Activated CD8-positive, alpha-beta memory T cell treated with anti-CD3 and anti-CD28 coated beads for 48 hours (primary cell): ENCODE measurements at places on chromosomes 11 and 22.

DNA sequence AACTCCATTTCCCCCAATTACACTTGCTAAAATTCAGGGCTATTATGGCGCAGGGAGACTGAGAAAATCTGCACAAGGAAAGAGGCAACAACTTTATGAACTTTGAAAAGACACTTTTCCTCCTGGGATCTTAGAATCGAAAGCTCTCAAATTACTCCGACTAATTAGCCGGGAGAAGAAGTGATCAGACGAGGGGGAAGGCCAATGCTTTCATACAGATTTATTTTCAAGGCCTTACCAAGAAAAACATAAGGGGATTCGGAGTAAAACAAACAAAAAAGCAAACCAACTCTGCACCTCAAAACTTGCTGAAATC, 1.6 kb downstream of the PAX6 start:
- DNase-seq, result no peak

DNA sequence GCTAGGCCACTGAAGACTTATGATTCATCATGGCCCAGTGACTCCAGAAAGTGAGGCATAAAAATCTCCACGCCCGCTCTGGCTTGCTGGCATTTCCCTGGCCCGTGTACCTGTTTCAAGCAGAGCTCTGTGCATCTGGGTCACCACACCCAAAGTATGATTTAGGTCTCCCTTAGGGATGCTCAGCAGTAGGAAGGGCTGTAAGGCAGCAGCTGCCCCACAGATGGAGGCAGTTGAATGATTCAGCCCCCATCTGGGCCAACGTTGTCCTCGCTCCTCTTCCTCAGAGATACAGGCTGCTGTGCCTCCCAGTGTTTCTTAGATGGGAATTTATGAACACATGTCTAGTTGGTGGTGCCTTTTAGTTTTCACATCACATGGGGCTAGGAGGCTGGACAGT, 21.6 kb downstream of the GPR83 start:
- DNase-seq, result no peak

DNA sequence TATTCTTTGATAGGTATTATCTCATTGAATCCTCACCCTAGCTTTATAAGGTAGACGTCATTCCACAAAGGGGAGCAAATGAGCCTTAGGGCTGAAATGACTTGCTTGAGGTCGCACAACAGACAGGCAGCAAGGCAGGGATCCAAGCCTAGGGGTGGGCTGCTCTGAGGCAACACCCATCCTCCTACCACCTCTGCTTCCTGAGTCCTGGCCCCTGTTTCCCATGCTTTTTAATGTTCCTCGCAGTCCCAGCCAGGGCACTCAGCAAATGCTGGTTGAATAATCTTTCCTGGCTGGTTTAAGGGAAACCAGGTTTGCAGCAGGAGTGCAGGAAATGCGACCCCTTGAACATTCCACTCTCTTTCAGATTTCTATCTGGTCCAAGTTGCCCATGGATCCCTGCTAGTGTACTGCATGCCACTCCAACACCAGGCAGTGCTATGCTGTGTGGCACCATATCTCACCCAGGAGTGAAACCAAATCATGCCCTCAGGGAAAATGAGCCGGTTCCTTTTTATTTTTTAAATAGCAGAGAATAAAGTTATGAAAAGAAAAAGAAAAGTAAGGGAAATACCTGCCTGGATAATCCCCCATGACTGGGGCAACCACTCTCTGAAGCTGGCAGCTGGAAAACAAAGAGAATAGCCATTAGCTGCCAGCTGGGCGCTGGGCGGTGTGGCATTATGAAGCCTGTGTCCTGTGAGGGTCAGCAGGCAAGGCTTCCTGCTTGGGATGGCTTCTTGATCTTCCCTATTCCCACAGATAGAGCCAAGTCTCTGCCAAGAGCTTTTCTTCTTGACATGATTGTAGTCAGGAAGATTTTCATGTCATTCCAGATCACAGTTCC, 21.8 kb downstream of the MICAL2 start:
- DNase-seq, result no peak

GRCh38 chr22:30159561-30160353, 79.5 kb downstream of the HORMAD2 start:
- no peak for DNase-seq

DNA sequence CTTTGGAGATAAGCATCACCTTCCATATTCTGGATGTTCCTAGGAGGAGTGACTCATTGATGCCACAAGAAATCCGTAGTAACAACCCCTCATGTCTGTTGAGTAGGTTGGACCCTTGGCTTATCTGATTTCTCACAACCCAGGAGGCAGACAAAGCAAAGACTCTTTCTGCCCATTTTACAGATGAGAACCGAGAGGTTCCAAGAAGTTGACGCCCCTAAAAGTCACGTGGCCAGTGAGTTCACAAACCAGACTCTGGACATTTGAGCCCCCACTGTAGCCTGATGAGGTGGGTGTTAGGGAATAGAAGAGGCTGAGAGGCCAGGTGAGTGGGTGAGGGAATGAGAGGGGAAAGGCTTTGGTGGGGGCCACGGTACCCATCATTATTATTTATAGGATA, 70.3 kb downstream of the TSPAN18 start:
- no peak for DNase-seq

DNA sequence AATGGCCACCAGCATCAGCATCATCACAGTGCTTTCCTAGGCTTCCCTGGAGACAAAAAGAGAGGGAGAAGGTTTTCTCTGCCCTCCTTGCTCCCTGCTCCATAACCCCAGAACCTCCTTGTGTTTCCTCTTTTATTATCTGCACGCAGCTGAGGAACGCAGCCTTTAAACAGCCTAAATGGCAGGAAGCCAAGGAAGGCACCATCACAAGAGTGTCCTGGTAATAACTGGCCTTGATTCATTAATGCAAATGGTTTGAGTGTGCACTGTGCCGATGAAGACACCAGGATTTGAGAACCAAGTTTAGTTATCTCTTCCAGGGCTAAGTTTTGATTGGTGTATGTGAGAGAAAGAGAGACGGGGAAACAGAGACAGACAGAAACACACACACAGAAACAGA, 29.4 kb upstream of the DRD2 start:
- no peak for DNase-seq
